Activated naive CD4-positive, alpha-beta T cell (primary cell): ENCODE measurements at places on chromosomes 1 and 21.

DNA sequence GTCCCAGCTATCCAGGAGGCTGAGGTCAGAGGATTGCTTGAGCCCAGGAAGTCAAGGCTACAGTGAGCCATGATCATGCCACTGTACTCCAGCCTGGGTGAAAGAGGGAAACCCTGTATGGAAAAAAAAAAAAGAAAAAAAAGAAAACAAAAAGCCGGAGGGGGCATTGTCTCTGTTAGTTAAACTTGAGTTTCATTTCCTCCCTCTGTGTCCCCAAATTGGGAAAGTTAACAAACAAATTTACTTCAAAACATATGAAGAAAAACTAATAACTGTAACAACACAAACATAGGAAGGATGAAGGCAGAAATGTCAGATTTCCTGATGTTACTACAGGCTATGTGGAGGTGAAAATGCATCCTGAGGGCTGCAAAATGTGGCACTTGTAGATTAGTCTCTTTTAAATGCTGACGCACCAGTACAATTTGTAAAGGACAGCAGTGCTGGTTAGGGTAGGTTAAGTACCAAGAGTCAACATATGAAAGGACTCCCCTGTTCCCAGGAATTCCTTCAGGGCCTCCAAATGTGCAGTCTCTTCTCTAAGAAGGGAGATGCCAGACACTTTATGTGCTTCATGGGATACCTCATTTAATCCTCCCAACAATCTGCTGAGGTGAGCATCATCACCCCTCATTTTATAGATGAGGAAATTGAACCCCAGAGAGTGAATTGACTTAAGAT is 52.9 kb downstream of the DEGS1 start:
- DNase-seq, result no peak

DNA sequence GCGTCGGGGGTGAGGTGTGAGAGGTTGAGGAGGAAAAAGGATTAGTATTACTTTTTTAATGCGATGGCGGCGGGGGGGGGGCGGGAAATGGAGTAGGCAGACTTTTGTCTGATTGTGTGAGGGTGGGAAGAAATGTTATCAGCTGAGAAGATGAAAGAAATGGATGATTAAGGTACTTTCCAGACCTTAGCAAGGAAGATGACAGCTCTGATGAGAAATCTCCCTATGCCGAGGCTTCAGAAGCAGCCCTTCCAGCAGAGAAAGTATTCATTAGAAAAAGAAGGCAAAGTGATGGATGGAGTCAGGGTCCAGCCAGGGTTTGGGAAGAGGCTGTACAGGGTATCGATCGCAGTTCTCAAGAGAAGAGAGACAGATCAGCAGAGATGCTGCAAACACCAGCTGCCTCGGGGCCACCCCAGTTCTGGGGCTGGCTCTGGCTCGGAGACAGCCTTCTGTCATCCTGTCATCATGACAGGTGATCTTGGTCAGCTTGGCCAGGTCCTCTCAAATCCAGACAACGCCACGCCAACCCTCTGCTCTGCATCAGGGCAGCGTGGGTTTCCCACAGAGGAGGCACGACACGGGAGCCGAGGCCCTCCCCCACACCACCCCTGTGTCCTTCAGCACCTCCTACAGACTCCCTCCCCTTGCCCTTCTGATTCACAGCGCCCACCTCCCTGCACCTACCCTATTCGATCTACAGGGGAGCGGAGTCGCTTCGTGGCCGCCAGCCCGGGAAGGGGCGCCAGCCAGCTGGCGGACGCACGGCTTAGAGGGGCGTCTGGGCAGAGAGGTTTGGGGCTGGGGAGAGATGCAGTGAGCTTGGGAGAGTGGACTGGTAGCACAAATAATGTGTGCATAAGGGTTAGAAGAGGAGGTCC is 674 bp upstream of the ATXN7L2 start:
- DNase-seq, result no peak

GRCh38 chr1:184297244-184297750 is 89.5 kb upstream of the C1orf21 start:
- no peak for DNase-seq

DNA sequence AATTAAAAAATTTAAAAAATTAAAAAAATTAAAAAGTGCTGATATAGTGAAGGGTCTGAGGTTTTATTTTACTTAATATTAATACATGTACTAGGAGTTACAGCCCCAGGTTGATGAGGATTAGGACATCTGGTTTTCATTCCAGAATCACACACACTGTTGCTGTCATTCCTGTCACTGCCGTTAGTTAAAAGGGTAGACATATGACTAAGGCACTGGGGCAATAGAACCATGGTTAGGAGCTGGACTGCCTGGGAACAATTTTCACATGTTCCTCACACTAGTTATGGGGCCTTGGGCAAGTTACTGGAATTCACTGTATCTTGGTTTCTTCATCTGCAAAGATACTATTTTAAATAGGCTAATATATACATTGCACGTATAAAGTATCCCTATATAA is 191.8 kb upstream of the DPYD start:
- DNase-seq, result no peak

DNA sequence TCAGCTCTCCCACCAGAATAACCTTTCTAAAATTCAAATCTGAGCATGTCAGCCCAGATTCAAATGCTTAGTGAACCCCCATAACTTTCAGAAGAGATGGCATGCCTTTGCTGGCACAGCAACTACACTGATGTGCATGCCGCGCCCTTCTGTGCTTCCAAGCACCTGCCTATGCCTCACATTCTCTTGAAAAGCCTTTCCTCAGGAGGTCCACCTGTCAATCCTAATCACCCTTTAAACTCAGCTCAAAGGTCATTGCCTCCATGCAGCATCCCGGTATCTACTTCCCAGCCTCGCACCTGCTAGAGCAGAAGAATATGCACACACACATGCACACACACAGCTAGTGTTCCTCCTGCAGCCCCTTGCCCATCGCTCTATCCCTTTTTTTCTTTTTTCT is 5.2 kb upstream of the S100A2 start:
- DNase-seq, result no peak

DNA sequence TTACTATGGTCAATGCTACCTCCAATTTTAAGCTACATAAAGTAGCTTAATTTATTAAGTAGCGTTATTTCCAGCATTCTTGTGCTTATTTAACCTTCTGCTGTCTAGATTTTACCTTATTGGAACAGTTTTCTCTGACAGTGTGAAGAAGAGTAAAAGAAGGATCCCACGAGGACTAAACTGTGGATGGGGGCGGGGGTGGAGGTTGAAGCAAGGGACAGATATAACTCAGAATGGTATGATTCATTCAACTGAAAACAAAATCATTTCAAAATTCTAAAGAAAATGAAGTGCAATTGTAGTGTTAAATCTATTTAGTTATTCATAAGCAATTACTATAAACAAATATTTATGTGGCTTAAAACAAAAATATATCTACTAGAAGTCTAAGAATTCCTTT is 11.5 kb upstream of the VAV3 start:
- DNase-seq, result no peak

DNA sequence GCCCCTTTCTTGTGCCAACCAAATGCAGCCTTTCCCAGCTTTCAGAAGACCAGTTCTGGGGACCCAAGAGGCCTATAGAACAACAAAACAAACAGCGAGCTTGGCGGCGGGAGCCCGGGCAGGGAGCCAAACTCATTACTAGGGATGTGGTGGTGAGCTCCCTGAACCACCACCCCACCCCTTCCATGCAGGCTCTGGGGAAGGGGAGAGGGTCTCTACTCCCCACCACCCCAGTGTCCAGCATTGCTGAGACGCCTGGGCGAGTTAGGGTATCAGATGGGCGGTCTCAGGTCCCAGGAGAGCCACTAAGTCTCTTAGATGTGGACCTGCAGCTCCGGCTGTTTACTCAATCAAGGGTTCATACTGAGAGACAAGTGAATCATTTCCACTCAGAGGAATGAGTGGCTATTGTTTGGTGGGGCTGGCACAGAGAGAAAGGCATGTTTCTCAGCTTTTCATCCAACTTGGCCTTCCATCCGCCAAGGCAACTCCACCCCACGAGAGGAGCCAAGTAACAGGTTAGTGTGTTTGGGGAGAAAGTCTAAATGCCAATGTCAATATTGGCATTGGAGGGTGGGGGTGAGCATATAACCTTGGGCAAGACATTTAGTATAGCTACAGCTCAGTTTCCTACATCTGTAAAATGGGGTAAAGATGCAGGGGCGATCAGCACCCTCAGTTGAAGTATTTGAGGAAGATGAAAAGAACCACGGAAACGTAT is 40.9 kb downstream of the PLXNA2 start:
- DNase-seq, result no peak
